ENCODE measurements at places on chromosomes 2 and 18.

- no peak for DNase-seq
Measured at GRCh38 chr2:233342301-233342700, 12.0 kb upstream of the DGKD start.

GRCh38 chr2:127423880-127424279 lies 5.7 kb downstream of the PROC start:
- no peak for DNase-seq

DNA sequence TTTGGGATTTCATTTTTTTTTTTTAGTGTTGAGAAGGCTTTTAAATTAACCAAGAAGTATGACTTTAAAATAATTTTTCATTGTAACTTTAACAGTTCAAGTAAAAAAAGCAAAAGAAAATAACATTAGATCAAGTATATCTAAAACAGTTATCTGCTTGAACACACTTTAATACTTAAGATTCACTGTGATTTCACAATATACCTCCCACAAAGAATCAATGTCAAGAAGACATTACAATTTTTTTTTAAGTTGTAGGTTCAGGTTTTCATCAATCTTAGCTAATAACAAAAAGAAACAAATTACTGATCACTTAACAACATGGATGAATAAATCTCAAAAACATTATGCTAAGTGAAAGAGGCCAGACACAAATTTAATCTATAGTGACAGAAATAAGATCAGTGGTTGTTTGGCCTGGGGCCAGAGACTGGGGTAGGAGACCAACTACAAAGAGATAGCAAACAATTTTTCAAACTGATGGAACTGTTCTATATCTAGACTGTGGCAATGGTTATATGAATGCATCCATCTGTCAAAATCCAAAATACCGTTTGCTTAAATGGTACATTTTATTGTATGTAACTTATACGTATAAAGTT lies 74.8 kb upstream of the FRZB start:
- no peak for DNase-seq

DNA sequence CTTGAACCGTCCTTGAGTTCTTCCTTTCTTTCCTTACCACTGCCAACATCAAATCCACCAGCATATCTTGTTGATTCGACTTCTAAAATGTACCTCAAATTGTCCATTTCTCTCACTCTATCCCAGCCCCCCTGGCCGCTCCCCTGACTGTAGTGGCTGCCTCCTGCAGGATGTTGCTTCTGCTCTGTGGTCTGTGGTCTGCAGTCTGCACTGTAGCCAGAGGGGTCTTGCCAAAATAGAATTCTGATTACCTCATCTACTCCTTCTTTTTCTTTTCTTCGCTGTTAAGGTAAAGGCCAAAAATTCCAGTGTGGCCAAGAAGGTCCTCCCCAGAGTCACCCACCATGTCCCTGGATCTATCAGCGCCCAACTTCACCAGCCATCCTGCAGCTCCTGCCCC lies 79.5 kb upstream of the ALPP start:
- no peak for DNase-seq

Data from NCI-H1105 (cell line).